ENCODE measurements at places on chromosomes 12 and 14.

- DNase-seq: no peak
Observed at GRCh38 chr12:31226639-31227038, 99.3 kb downstream of the SINHCAF start.

GRCh38 chr14:99681832-99682148 lies 2.3 kb upstream of the CYP46A1 start:
- DNase-seq: no peak

GRCh38 chr12:1731019-1731687 lies 40.3 kb downstream of the ADIPOR2 start:
- DNase-seq: no peak

- DNase-seq: no peak
Observed at GRCh38 chr12:91617818-91618217, 435.2 kb upstream of the DCN start.

- DNase-seq: no peak
Observed at GRCh38 chr12:24404086-24404815, 454.8 kb upstream of the SOX5 start.

GRCh38 chr14:42123526-42123925 lies 516.9 kb downstream of the LRFN5 start:
- DNase-seq: no peak

- DNase-seq: no peak
Observed at GRCh38 chr14:70887207-70887681, 20.0 kb upstream of the PCNX1 start.

DNA sequence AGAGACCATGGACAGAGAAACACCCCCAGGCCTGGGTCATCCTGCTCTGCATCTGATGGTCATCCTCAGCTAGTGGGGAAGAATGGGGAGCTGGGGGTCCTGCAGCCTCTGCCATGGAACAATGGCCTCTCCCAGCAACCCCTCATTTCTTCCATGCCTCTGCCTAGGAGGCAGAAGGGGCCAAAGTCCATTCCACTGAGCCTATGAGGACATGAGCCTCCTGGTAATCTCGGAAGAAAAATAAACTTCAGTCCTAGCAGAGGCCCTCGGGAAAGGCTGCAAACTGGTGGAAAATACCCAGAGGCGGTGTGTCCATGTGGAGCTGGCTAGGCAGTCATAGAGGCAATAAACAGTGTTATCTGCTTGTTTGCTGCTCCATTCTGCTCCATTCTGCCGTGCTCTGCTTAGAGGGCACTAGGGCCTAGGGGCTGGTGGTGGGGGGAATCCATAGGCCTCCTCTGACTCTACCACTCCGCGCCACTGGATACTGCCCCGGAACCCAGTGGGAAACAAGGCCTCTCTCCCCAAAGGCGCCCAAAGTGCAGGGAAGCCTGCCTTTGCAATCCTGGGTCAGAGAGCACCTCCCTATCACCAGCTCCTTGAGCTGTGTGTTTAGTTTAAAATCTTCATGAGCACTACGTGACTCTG lies 4.5 kb downstream of the PGF start:
- DNase-seq: no peak

DNA sequence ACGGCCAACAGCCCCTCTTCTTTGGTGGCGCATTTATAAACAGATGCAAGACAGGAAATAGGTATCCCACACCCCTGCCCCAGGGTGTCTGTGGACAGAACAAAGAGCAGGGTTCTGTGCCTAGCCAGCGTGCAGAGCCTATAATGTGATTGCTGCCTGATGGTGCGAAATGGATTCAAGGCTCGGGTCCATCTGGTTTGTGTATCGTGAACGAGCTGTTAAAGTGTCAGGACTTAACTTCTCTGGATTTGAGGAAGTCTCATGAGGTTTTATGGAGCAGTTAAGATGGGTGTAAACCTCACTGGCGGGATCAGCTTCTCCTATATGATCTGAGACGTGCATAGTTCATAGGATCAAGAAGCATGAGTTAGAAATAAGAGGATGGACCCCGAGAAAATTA lies 388.7 kb upstream of the TBX3 start:
- no peak for DNase-seq
